ENCODE measurements at places on chromosomes 6 and 20.

GRCh38 chr20:12156252-12156651, 238.6 kb downstream of the BTBD3 start:
- no peak for DNase-seq

- no peak for DNase-seq
Observed at GRCh38 chr20:58976061-58976730, 4.9 kb upstream of the NELFCD start.

DNA sequence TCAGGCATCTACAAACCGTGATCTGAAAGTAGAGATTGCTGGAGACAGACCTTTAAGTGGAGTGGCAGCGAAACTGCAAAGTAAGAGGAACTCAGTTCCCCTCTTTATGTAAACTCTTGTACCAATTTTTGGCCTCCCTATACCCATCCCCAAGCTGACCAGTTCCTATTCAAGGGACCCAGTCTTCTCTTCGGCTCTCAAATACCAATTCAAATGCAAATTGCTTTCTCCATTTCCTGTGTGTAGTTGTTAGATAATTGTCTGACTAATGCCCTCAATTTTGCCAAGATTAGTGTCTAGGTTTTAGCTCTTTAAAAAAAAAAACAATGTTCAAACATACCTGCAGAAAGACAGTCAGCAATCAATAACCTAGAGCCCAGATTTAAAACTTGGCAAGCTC, 150.9 kb downstream of the EYA4 start:
- no peak for DNase-seq

- no peak for DNase-seq
Observed at GRCh38 chr6:28553986-28554881, 28.6 kb downstream of the GPX5 start.

GRCh38 chr20:63009045-63009961, 2.5 kb upstream of the BHLHE23 start:
- DNase-seq = peak; percentile 45

- DNase-seq = peak; percentile 82
Observed at GRCh38 chr6:33787954-33788693, 806 bp downstream of the LEMD2 start.

DNA sequence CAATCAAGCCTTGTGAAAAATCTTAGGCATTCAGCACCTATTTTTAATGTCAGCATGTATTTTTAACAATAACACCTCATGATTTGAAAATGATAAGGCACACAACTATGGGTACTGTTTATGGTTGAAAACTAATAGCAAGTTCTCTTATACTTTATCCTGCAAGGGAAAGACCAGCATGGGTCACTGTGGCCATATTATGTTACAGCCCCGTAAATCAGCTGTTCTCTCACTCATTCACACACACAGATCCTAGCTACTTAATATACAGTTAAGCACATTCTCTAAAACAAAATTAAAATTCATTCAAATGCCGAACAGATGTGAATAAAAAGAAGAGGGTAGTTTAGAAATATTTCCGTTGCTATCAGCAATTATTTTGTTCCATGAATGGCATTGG, 224.4 kb downstream of the OGFRL1 start:
- DNase-seq = no peak

GRCh38 chr6:157556671-157557430, 175.9 kb downstream of the ZDHHC14 start:
- DNase-seq = no peak

DNA sequence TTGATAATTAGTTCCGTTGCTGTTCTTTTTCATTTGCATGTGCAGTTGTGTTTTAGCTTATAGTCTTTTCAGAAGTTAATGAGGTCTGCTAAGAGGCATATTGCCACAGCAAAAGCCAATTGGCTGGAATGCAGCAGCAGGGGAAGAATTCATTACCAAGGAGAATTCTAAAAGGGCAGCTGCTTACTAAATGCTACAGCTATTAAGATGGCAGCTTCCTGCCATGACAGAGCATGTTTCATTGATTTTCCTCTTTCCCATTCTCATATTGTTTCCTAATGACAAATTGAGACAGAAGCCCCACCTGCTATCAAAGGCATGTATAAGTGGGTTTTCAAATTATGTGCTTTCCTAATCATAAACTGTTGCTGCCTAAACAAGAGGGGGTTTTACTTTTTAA, 66.6 kb downstream of the CLVS2 start:
- no peak for DNase-seq

DNA sequence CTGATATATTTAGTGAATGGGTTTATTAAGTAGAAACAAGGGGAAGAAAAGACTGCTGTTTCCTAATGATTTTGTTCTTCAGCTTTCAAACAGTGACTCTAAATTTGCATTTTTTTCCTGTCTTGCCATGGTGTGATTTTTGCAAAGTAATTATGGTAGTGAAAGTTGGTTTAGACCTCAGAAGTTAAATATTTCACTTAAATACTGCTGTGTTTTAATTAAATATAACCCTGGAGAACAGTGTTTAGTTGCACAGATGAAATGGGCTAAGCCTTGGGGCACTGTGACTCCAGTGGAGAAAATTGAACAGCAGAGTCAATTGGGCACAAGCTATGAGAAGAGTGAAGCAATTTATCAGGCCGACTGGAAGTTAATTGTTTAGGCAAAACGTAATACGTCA, 111.1 kb upstream of the MCHR2 start:
- DNase-seq = no peak

GRCh38 chr6:55016261-55016660, 158.1 kb upstream of the HCRTR2 start:
- peak; percentile 67 for DNase-seq

GRCh38 chr6:64932486-64932885, 774.5 kb downstream of the EYS start:
- no peak for DNase-seq

GRCh38 chr6:106520711-106521401, 108.4 kb downstream of the RTN4IP1 start:
- DNase-seq = no peak

GRCh38 chr6:24154121-24154520, 28.1 kb downstream of the NRSN1 start:
- DNase-seq = no peak

DNA sequence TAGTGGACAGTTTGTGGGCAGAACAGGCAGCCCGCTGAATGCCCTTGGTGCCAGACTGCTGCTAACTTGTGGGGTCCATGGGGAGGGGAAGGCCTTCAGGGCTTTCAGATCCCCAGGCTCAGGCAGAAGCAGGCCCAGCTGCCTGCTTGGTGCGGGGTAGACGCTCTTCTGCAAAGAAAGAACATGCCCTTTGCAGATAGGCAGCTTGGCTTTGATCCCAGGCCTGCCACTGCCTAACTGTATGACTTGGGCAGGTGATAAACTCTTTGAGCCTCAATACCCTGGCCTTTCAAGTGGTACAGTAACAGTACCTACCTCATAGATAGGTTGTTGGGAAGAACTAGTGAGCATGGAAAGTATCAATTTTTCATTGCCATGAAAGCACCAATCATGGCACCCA, 28.4 kb downstream of the CHMP4B start:
- no peak for DNase-seq

GRCh38 chr6:138577151-138577915, 78.0 kb upstream of the NHSL1 start:
- no peak for DNase-seq

- no peak for DNase-seq
Observed at GRCh38 chr6:134331256-134331655, 13.3 kb upstream of the SGK1 start.

- DNase-seq = no peak
Observed at GRCh38 chr6:169979873-169980432, 228.5 kb downstream of the ERMARD start.

DNA sequence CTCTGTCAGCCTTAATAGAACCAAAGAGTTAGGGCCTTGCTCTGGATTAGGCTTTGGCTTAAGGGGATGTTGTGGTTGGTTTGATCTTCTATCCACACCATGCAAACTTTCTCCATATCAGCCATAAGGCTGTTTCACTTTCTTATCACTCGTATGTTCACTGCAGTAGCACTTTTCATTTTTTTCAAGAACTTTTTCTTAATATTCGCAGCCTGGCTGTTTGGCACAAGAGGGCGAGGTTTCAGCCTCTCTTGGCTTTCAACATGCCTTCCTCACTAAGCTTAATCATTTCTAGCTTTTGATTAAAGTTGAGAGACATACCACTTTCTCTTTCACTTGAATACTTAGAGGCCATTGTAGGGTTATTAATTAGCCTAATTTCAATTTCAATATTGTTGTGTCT, 193.1 kb downstream of the NRN1 start:
- DNase-seq = no peak

- DNase-seq = no peak
Observed at GRCh38 chr20:49320460-49320859, 42.6 kb upstream of the ZNFX1 start.

GRCh38 chr20:40571639-40572038, 117.4 kb downstream of the MAFB start:
- DNase-seq = no peak

GRCh38 chr6:30570740-30571074, 535 bp upstream of the ABCF1 start:
- DNase-seq = peak; percentile 18

GRCh38 chr20:3307078-3307477, 68.1 kb upstream of the SLC4A11 start:
- no peak for DNase-seq

DNA sequence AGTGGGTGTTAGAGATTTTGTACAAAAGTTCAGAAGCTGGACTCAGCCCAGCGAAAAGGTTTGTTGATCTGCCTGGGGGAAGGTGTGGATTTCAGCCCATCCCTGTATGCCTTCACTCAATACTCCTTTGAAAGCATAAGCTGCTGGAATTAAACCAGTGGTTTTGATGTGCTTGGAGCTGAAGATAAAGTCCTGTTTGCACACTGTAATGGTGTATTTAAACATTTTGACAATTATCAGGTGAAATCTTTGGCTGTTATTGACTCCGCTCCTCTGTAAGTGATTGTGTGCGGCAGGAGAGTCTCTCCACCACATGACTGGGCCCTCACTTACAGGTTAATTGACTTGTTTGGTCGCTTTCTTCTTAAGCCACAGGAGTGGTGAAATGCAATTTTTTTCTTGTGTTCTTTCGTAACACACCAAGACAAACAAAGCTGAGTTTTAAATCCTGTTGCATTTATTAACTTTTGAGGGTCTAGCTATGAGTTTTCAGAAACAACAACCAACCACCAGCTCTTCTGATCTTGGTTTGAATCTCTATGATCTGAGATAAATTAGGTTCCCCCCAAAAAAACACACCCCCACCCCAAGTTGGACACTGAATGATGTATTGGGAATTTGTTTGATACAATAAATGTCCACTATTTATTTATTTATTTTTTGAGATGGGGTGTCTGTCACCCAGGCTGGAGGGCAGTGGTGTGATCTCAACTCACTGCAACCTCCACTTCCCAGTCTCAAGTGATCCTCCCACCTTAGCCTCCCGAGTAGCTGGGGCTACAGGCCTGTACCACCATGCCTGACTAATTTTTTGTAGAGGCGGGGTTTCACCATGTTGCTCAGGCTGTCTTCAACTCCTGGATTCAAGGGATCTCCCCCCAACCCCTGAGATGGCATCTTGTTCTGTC, 46.3 kb upstream of the NCOA3 start:
- DNase-seq = peak; percentile 43

GRCh38 chr20:10504994-10505730, 70.1 kb downstream of the SLX4IP start:
- no peak for DNase-seq

- no peak for DNase-seq
Observed at GRCh38 chr20:5171064-5171789, 44.4 kb downstream of the CDS2 start.

GRCh38 chr6:31870385-31870921, 7.8 kb upstream of the NEU1 start:
- DNase-seq = no peak

All from large intestine (tissue), 12 donors.